CD8-positive, alpha-beta T cell (primary cell): ENCODE measurements at places on chromosomes 4 and X.
A peak's percentile ranks its signal among the peaks of the same experiment; 100 is the strongest.

DNA sequence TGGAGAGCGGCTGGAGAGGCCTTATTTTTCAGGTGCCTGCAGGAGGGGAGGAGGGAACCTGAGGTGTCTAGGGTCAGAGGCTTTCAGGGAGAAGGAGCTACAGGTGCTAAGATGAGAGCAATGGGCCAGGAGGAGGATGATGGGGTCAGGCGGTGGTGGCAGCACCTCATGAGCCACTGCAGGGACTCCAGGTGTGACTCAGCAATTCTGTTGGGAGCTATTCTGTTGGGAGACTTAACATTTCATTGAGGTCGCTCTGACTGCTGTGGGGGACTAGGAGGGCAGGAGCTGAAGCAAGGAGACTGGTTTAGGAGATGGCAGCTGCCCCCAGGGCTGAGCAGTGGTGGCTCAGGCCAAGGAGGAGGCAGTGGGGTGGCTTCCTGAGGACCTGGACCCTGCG, 65.0 kb downstream of the CLDN34 start:
- DNase-seq, result no peak

GRCh38 chr4:186104114-186104889, at the start of gene FAM149A:
FAM149A (plus strand) TSS chr4:186104704.
- DNase-seq, result peak; percentile 64

- DNase-seq, result no peak
These were observed 14.4 kb downstream of the PKD2 start for GRCh38 chr4:88021824-88022223.

- DNase-seq, result peak; percentile 22
These were observed 36.8 kb upstream of the VMA21 start for GRCh38 chrX:151359931-151360871.
